ENCODE measurements at places on chromosomes 1 and 21. TPM values are rescaled to one million over a fixed set of nuclear protein-coding genes. Genes with fewer than 3 reads are reported as not detected.

GJA8 gene
- total RNA-seq: not detected

CACHD1 gene
- 5.1 TPM for total RNA-seq

PPP2R5A gene
- total RNA-seq: 24.8 TPM

PPIAL4G gene
- not detected for total RNA-seq

DCDC2B gene
- not detected for total RNA-seq

S100A16 gene
- 160 TPM for total RNA-seq

S100A8 gene
- total RNA-seq: not detected

DNMT3L gene
- total RNA-seq: not detected

DMRTA2 gene
- under 0.01 TPM for total RNA-seq

PHF13 gene
- total RNA-seq: 13.4 TPM

SOD1 gene
- 187 TPM for total RNA-seq

RPTN gene
- 0.36 TPM for total RNA-seq

SLC30A2 gene
- not detected for total RNA-seq

GBP7 gene
- not detected for total RNA-seq

RIPPLY3 gene
- total RNA-seq: not detected

PPFIA4 gene
- 8.0 TPM for total RNA-seq

LORICRIN gene
- total RNA-seq: not detected

NR1I3 gene
- not detected for total RNA-seq

SMPDL3B gene
- total RNA-seq: under 0.01 TPM

C1QC gene
- total RNA-seq: 2.2 TPM

GIPC2 gene
- total RNA-seq: 0.36 TPM

FALEC gene
- 0.36 TPM for total RNA-seq

TLR5 gene
- 0.88 TPM for total RNA-seq

PLA2G4A gene
- total RNA-seq: 12.3 TPM

C1orf210 gene
- total RNA-seq: not detected

CD1D gene
- under 0.01 TPM for total RNA-seq

EBNA1BP2 gene
- 50.7 TPM for total RNA-seq

SLC9C2 gene
- not detected for total RNA-seq

EIF4G3 gene
- total RNA-seq: 53.0 TPM
